Osteocyte (in vitro differentiated cells): ENCODE measurements at places on chromosomes 5 and 9. TPM values are rescaled to one million over a fixed set of nuclear protein-coding genes. Genes with fewer than 3 reads are reported as not detected.

SIT1 gene
- total RNA-seq, result not detected in 2 replicates

- DNase-seq, result no peak
These were observed 5.7 kb upstream of the EGFL7 start for GRCh38 chr9:136656795-136657611.

GPR151 gene
- total RNA-seq, result not detected in 2 replicates

SAXO1 gene
- not detected in 2 replicates for total RNA-seq

DNA sequence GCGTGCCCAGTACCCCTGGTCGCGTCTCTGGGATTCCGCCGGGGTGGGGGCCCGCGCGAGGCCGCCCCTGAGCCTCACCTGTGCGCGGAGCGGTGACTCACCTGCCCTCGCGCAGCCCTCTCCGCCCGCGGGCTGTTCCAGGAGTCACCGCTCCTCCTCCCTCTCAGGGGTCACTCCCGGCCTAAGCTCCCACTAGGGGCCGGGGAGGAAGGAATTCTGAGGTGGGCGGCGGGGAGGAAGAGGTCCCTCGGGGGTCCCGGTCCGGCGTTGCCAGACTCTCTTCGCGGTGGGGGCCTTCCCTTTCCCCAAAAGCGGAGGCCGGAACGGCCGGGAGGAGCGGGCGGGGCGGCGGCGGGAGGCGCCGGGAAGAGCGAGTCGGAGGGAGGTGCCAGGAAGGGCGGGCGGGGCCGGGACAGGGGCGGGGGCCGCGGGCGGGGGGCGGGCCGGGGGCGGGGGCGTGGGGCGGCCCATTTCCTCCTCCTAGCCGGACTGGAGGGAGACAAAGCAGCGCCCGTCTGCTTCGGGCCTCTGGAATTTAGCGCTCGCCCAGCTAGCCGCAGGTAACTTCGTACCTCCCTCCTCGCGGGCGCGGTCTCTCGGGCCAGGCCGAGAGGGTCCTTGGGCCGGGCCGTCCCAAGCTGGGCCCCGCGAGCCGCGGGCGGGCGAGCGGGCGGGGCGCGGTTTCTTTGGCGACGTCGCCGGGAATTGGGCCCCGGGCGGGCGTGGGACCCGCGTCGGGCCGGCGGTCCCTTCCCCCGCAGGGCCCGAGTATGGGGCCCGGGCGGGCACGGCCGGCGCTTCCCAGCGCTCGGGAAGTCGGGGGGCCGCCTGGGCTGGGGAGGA is at the start of gene CTNNA1:
Gene CTNNA1 (plus strand): TSS at position 475 of the 843 bp plus-strand sequence. CDS start 28,500 bp downstream, outside the sequence.
- peak; percentile 90 for DNase-seq

DNA sequence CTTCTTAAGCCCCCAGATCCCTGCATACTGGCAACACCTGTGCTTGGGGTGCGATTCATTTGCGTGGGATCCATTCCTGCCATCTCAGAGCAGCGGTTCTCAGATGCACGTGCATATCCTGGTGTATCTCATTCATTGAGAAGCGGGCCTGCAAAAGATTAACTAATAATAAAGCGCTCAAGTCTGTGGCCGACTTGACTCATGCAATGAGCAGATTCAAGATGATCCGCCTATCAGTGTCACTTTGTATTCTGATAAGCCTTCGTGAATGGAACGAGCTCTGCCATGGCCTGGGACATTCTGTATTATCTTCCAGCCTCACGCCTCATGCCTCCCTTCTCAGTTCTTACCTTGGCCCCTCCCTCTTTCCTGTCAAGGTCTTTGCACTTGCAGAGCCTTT is 22.3 kb downstream of the C1QTNF2 start:
- DNase-seq, result no peak

DNA sequence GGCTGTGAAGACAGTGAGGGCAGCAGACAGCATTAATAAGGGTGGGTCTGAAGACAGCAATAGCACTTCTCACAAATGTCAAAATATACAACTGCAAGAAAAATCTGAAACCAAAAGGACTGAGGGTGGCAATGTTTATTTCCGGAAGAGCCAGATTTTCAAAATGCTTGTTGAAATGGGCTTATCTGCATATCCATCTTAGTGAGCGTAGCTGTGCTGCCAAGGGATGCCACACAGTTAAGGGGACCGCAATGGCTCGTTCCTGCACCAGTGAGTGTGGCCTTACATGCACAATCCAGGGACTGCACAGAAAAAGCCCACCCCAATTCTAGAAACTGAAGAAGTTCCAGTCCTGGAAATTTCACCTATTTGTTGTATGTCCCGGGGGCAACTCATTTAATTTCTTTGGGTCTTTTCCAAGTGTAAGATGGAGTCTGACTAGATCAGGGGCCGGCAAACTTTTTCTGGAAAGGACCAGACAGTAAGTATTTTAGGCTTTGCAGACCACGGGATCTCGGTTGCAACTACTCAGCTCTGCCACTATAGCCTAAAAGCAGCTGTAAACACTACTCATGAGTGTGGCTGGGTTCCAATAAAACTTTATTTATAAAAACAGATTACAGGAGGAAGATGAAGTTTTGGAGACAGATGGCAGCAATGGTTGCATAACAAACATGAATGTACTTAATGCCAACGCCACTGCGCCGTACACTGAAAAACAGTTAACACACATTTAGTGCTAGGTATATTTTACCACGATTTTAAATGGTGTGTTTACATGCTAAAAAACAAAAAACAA is 154.1 kb downstream of the MYO10 start:
- no peak for DNase-seq

DNA sequence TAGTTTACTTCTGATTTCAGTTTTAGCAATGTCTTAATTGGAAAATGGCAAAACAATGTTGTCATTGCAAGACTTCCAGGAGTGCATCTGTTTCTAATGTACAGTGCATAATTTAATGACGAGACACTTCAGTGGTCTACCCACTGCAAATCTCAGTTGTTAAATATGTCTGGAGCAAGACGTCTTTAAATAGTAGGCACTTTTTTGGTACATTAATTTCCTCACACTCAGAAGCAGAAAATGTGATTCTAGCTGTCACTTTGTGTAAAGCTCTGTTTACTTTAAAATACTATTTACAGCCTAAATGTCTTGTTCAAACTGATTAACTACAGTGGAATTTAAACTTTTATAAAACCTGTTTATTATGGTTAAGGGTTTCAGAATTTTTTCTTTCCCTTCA is 815.5 kb downstream of the TLE1 start:
- no peak for DNase-seq

PDE6A gene
- not detected in 2 replicates for total RNA-seq

DNA sequence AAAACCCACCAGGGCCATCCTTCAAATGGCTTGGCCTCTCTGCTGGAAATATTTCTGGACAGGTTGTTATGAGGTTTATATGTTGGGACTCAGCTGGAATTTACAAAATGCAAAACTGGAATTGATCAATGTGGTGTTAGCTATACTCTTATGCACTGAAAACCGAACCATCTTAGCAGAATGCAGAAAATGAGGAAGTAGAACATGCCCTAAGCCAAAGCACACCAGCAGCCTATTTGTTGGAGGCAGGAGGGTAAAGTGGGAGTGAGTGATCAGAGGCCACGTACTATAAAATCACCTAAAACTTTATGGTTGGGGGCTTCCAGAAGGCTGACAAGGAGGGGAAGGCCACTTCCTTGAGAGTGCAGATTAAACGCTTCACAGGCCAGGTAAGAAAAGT is 63.6 kb upstream of the C5orf63 start:
- DNase-seq, result no peak

CORO2A gene
- 1.6 and 1.8 TPM in 2 replicates for total RNA-seq

- DNase-seq, result no peak
These were observed 11.3 kb upstream of the TMEM141 start for GRCh38 chr9:136779808-136780207.

EQTN gene
- not detected in 2 replicates for total RNA-seq

DMRTA1 gene
- 0.18 and 0.40 TPM in 2 replicates for total RNA-seq

DNA sequence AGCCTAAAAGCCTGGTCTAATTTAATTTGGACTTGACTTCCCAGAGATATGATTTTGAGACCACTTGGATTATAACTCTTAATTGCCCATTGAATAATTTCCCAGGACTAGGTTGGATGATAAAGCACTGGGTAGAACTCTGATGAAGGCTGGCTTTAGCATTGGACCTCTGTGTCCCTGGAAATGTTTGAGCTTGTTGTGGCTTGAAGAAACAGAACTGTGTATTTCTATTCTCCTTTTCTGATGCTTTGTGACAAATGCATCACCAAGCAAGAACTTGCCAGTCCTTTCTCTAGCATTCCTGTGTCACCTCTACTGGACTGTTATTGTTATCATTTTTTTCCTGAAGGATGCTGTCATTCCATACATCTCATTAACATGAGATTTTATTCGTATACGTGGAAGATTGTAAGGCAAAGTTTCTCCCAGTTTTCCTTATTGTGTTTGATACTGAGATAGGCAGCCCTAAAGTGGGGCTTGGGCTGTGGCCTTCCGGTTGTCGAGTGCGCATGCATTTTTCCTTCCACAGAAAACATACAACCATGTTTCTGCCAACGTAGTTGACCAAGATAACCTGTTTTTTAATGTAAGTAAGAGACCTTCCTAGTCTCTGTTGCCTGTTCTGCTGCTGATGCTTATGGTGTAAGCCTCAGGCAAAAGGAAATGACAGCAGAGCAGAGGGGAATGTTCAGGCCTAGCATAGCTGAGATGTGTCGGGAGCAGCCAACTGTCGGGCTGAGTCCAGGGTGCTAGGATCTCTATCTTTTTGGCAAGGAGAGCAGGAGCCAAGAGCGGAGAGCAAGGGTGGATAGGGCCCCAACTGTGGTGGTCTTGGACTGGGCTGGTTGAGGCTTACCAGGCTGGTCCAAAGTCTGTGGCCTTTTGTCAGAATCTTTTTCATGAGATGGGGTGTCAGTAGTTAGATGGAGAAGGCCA is 2.3 kb downstream of the NTRK2 start:
- no peak for DNase-seq

DNA sequence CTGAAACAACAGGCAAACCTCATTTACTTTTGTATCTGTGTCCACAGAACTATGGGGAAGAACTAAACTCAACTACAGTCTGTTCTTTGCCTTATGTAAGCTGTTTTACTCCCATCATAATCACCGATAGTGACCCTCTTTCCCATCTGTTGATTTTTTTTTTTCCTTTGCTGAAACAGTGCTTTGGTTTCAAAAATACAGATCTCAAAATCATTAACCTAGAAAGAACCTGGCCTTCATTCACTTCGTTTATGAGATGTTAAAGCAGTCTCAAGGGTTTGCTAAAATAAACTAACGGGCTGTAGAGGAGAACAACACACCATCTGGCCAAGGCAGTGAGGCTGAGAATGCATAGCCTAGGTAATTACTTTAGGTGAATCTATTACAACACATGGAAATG is 706.6 kb upstream of the ZNF608 start:
- DNase-seq, result no peak

- DNase-seq, result no peak
These were observed 2387.0 kb downstream of the MAT2B start for GRCh38 chr5:165892383-165892782.
